ENCODE measurements at places on chromosomes 12 and 14. TPM values are rescaled to one million over a fixed set of nuclear protein-coding genes. Genes with fewer than 3 reads are reported as not detected.
A peak's percentile ranks its signal among the peaks of the same experiment; 100 is the strongest.

SCNN1A gene
- 0.93 TPM for total RNA-seq

NOVA1 gene
- 0.28 TPM for total RNA-seq

LRTM2 gene
- not detected for total RNA-seq

DNAJC22 gene
- total RNA-seq = not detected

FZD10 gene
- total RNA-seq = not detected

SSPN gene
- not detected for total RNA-seq

OR5AU1 gene
- total RNA-seq = not detected

SOS2 gene
- total RNA-seq = 18.4 TPM

ANO2 gene
- total RNA-seq = not detected

CAPZA3 gene
- total RNA-seq = not detected

KNTC1 gene
- total RNA-seq = 69.6 TPM

NPFF gene
- total RNA-seq = not detected

KRT82 gene
- total RNA-seq = not detected

MGP gene
- total RNA-seq = not detected

DNA sequence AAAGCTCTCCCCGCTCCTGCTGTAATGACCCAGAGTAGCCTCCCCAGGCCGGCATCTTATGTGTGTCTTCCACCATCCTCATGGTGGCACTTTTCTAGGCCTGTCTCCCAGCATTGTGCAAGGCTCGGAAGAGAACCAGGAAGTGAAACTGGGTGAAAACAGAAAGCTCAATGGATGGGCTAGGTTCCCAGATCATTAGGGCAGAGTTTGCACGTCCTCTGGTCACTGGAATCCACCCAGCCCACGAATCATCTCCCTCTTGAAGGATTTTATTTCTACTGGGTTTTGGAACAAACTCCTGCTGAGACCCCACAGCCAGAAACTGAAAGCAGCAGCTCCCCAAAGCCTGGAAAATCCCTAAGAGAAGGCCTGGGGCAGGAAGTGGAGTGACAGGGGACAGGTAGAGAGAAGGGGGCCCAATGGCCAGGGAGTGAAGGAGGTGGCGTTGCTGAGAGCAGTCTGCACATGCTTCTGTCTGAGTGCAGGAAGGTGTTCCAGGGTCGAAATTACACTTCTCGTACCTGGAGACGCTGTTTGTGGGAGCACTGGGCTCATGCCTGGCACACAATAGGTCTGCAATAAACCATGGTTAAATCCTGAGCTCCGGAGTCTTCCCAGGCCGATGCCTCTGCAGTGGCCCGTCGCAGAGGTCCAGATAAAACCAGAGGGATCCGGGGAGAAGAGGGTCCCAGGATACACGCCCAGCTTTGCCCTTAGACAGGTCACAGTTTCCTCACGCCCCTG, 15.6 kb downstream of the ACVRL1 start:
- H3K4me3 ChIP-seq = no peak overlapping the region
- no peaks in the 10 kb centered on the region for H3K4me1 ChIP-seq
- DNase-seq = no peak
- no peaks in the 10 kb centered on the region for H3K36me3 ChIP-seq
- no peak overlapping the region for H3K27ac ChIP-seq
- H3K27me3 ChIP-seq = no peaks in the 10 kb centered on the region

DNA sequence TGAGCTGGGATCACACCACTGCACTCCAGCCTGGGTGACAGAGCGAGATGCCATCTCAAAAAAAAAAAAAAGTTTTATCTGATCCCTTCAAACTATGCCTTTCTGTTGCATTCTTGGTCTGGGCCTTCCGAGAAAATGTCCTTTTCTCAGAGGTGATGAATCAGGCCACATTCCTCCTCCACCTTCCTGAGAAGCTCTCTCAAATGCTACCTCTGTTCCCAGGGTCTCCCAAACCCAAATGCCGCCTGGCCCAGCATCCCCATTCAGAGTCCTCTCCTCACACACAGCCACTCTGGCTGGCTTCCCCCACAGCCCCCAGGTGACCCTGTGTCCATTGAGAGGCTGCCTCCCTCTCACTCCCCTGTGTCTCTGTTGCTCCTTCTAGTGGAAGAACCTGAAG, 19.7 kb upstream of the TMED10 start:
- no peaks in the 10 kb centered on the region for H3K27me3 ChIP-seq
- H3K36me3 ChIP-seq = no peaks in the 10 kb centered on the region

DNA sequence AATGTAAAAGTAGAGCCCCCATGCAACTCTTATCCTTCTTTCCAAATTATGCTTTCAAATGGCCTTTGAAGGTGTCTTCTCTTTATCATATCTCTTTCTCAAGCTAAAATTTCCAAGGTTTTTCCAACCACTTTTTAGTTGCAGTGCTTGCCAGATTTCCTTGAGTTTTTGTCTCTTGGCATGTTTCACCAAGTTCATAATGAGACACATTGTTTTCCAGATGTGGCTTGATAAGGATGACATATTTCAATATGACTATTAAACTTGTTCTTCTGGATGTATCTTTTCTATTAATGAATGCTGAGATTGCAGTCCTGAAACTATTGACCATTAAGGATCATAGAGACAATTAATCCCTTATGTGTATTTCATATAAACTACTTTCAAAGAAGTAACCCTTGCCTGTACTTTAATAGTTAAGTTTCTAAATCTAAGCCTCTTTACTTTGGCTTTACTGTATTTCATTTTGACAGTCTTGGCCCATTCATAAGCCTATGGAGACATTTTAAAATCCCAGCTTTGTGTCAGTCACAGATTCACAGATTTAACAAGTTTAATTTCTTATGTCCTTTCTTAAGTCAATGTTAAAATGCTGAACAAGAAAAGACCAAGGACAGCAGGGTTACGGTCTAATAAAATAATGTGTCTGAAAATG, 151.5 kb downstream of the LRFN5 start:
- H3K4me1 ChIP-seq = no peaks in the 10 kb centered on the region
- DNase-seq = no peak
- no peaks in the 10 kb centered on the region for H3K36me3 ChIP-seq
- H3K4me3 ChIP-seq = no peak overlapping the region

GRCh38 chr12:92558215-92558773, 144.5 kb upstream of the PLEKHG7 start:
- no peak overlapping the region for H3K27ac ChIP-seq
- no peaks in the 10 kb centered on the region for H3K36me3 ChIP-seq
- DNase-seq = no peak
- H3K4me3 ChIP-seq = no peak overlapping the region
- H3K4me1 ChIP-seq = peaks cover 34% of the 10 kb centered on the region

- H3K4me3 ChIP-seq = no peak overlapping the region
- H3K36me3 ChIP-seq = no peaks in the 10 kb centered on the region
- no peaks in the 10 kb centered on the region for H3K27me3 ChIP-seq
These were observed 137.6 kb upstream of the TMTC1 start for GRCh38 chr12:29921307-29921706.

GRCh38 chr12:46522071-46522470, 149.5 kb upstream of the SLC38A2 start:
- H3K4me1 ChIP-seq = peaks cover 26% of the 10 kb centered on the region
- no peak for DNase-seq
- no peaks in the 10 kb centered on the region for H3K36me3 ChIP-seq

DNA sequence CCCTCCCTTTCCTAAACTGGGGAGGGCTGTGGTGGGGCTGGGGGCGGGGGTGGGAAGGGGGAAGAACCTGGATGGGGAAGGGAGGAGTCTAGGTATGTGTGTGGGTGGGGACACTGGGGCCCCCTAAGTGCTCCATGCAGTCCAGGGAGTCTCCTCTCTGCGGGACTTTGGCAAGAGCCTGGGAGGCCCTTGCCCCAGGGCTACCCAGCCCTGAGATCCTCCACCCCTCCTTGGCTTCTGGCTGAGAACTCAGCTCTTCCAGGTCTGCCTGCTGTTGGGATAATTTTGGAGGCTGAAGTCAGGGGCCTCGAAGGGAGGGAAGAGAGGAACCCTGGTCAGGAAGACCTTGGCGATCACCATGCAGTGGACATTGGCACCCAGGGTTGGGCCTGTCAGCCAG, 2.2 kb upstream of the DLK1 start:
- no peak overlapping the region for H3K4me3 ChIP-seq
- H3K4me1 ChIP-seq = no peaks in the 10 kb centered on the region
- H3K36me3 ChIP-seq = no peaks in the 10 kb centered on the region
- H3K27me3 ChIP-seq = no peaks in the 10 kb centered on the region
- H3K27ac ChIP-seq = no peak overlapping the region

GRCh38 chr14:74793506-74794155, 30.5 kb downstream of the YLPM1 start:
- H3K4me1 ChIP-seq = peaks cover 31% of the 10 kb centered on the region
- H3K36me3 ChIP-seq = peaks cover 9% of the 10 kb centered on the region
- DNase-seq = no peak
- peak overlapping the region; percentile 39 for H3K4me3 ChIP-seq
- H3K27me3 ChIP-seq = no peaks in the 10 kb centered on the region

DNA sequence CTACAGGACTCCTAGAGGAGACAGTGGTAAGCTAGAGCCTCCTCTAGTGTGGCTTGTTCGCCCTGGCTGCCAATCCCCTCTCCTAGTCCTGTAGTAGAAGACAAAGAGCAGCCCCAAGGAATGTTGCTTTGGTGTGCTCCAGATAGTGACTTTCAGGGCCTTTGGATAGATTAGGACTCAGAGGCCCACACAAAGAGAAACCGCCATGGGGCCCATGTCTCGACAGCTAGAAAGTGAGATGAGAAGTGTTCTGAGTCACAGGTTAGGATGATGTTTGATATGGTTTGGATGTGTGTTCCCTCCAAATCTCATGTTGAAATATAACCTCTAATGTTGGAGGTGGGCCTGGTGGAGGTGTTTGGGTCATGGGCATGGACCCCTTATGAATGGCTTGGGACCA, 51.8 kb upstream of the JDP2 start:
- no peak overlapping the region for H3K4me3 ChIP-seq
- DNase-seq = no peak
- H3K27me3 ChIP-seq = no peaks in the 10 kb centered on the region
- no peak overlapping the region for H3K27ac ChIP-seq

DNA sequence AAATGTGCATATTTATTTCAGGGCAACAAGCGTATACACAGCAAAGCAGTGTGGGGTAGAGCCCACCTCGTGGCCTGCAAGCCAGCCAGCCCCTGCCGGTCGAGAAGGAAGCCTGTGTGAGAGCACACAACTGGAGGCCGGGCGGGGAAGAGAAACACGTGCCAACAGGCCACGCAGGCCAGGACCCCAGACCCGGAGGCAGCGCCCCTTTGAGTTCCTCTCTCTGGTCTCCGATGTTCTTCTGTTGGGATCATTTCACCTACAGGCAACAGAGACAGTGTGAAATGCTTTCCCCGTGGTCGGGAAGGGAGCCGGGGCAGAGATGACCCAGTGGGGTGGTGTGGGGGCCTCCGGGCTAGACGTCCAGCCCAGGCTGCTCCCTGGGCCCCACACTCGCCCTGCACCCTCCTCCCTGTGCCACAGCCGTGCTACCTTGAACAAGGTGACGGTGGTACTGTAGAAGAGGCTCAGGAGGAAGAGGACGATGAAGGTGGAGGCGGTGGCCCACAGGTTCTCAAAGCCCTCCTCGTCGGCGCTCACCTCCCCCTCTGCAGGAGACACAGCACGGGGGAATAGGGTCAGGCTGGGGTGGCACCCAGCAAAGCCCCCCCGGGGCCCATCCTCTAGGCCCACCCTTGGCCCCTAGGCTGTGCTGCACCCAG, 325.5 kb downstream of the TMEM121 start:
- no peaks in the 10 kb centered on the region for H3K27me3 ChIP-seq
- no peak overlapping the region for H3K27ac ChIP-seq
- H3K4me1 ChIP-seq = peaks cover 19% of the 10 kb centered on the region
- DNase-seq = no peak

DNA sequence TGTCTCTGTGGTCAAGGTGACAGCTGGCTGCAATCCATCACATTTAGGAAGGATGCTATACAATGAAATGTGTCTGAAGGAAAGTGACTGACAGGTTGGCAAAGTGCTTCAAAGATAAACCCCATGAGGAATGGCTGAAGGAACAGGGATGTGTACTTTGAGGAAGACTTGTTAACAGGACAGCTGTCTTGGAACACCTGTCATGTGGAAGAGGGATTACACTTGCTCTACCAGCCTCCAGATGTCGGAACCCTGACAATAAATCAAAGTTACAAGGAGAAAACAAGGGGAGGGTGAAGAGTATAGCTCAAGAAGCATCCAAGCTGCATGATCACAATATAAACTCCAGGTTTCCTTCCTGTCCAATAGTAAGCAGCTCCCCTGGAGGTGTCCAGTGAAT, 147.8 kb upstream of the TMCC3 start:
- H3K4me3 ChIP-seq = no peak overlapping the region
- no peak for DNase-seq
- H3K27me3 ChIP-seq = no peaks in the 10 kb centered on the region
- no peaks in the 10 kb centered on the region for H3K4me1 ChIP-seq
- no peaks in the 10 kb centered on the region for H3K36me3 ChIP-seq
- H3K27ac ChIP-seq = no peak overlapping the region

DNA sequence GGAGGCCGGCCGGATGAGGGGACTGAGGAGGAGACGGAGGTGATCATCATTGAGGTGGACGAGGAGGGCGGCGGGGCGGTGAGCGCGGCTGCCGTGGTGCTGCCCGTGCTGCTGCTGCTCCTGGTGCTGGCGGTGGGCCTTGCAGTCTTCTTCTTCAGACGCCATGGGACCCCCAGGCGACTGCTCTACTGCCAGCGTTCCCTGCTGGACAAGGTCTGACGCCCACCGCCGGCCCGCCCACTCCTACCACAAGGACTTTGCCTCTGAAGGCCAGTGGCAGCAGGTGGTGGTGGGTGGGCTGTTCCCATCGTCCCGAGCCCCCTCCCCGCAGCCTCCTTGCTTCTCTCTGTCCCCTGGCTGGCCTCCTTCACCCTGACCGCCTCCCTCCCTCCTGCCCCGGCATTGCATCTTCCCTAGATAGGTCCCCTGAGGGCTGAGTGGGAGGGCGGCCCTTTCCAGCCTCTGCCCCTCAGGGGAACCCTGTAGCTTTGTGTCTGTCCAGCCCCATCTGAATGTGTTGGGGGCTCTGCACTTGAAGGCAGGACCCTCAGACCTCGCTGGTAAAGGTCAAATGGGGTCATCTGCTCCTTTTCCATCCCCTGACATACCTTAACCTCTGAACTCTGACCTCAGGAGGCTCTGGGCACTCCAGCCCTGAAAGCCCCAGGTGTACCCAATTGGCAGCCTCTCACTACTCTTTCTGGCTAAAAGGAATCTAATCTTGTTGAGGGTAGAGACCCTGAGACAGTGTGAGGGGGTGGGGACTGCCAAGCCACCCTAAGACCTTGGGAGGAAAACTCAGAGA, 9.6 kb downstream of the MMP14 start:
- H3K27me3 ChIP-seq = no peaks in the 10 kb centered on the region
- H3K36me3 ChIP-seq = no peaks in the 10 kb centered on the region
- no peak overlapping the region for H3K4me3 ChIP-seq
- no peak overlapping the region for H3K27ac ChIP-seq
- H3K4me1 ChIP-seq = no peaks in the 10 kb centered on the region
- DNase-seq = no peak

GRCh38 chr14:31363331-31364073, 56.8 kb downstream of the HEATR5A start:
- no peaks in the 10 kb centered on the region for H3K27me3 ChIP-seq
- H3K27ac ChIP-seq = no peak overlapping the region
- DNase-seq = no peak
- no peak overlapping the region for H3K4me3 ChIP-seq
- no peaks in the 10 kb centered on the region for H3K4me1 ChIP-seq
- peaks cover 2% of the 10 kb centered on the region for H3K36me3 ChIP-seq

Measured in CD8-positive, alpha-beta memory T cell (primary cell).